ENCODE measurements at places on chromosomes 3 and 15. TPM values are rescaled to one million over a fixed set of nuclear protein-coding genes. Genes with fewer than 3 reads are reported as not detected.

DNA sequence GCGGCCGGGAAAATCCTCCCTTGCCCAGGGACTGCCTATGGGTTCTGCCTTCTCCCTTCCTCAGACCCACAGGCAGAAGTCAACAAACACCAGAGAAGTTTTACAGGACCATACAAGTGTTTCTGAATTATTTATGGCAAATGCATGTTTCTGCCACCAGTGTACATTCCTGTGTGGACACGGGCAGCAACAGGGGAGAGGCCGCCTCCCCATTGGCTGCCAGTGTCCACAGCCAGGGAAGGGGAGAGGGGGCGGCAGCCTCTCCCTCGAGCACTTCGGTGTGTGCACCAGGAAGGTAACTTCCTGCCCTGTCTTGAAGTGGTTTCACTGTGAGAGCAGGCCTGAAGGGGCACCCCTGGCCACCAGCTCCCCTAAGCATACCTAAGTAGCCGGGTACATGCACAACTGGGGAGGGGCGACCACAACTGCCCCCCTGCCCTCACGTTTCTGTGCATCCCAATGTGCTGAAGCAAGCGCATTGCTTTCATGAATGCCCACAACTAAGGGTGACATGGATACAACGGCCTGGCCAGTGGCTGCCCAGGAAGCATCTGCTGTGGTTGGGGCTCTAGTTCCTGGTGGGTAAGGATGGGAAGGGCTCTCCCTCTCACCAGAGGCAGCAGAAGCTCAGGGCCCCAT lies 14.8 kb upstream of the SHISA5 start:
- DNase-seq: no peak

DNA sequence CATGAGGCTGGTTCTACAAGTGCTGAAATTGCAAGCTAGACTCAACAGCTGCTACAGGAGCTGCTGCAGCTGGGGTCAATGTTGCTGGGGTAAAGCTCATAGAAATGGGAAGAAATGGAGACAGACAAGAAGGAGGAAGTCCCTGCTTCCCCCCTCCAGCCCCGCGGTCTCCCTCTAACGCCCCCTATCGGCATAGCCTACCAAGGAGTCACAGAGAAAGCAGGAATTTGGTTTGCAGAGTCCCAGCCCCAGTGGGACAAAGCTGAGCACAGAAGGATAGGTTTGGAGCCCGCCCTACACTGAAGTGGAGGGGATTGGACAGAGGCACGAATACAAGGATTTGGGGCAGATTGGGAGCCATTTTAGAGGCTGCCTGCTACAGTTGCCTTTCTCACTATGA lies 176.9 kb upstream of the ANKRD28 start:
- no peak for DNase-seq

The HCLS1 gene
- total RNA-seq: not detected

DNA sequence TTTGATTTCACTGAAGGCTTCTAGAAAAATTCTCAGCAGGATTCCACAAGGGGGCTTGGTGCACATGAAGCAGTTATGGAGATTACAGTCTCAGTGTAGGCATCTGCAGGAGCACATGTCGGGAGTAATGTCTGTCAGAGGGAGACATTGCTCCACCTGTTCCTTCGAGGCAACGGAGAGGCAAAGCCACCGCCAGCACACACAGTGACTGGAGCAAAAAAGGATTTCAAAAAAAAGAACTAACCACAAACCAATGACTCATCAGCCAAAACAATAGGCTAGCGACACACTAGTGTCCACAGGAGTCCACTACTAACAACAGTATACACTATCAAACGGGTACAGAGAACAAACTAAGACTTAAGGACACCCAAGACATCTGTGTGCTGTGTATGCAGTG lies 68.9 kb downstream of the NPTN start:
- DNase-seq: peak; percentile 71

- DNase-seq: no peak
These were observed 52.4 kb downstream of the KLF13 start for GRCh38 chr15:31379042-31379441.

DNA sequence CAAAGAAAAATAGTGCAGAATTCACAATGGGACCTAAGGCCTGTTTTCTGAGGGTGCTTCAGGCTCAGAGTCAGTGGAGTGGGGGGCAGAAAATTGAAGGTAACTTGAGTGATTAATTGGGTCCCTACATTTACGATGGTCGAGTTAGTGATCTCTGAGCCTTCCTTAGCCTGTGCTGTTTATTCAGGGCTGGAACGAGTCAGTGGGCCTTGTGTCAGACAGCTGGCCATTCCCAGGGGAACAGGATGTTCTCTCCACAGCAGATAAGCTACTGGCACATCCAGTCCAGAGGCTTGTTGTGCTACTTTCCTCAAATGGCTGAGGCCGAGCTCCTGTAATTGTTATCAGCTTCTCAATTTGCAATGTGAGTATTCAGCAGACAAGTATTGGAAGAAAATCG lies 29.2 kb upstream of the CNTN3 start:
- no peak for DNase-seq

DNA sequence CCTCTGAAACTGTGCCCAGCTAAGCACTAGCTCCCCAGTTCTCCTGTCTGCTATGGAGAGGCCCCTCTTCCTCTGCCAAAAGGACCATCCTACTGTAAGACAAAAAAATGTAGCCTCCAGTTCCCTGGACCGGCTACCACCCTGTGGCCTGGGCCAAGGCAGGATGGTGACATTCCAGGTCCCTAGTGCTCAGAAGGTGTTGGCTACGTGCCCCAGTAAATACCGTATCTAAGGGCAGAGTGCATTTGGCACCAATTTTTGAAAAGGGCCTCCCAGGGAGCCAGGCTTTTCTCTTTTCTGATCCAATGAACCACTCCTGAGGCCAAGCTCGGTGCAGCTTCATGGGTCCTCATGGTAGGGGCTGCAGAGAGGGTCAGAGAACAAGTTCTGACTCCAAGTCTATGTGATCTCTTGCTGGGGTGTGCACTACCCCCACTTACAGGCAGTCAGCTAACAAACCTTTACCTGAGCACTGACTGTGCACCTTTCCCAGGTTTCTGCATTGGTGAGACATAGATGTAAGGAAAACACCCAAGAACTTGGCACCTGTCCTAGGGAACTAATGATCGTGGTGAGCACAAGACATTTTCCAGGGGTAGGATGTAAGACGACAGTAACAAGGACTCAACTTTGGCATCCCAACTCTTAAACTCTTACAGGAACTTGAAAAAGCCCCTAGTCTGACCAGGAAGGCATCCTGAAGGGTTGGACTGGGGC lies 32.6 kb downstream of the TLE3 start:
- DNase-seq: no peak

DNA sequence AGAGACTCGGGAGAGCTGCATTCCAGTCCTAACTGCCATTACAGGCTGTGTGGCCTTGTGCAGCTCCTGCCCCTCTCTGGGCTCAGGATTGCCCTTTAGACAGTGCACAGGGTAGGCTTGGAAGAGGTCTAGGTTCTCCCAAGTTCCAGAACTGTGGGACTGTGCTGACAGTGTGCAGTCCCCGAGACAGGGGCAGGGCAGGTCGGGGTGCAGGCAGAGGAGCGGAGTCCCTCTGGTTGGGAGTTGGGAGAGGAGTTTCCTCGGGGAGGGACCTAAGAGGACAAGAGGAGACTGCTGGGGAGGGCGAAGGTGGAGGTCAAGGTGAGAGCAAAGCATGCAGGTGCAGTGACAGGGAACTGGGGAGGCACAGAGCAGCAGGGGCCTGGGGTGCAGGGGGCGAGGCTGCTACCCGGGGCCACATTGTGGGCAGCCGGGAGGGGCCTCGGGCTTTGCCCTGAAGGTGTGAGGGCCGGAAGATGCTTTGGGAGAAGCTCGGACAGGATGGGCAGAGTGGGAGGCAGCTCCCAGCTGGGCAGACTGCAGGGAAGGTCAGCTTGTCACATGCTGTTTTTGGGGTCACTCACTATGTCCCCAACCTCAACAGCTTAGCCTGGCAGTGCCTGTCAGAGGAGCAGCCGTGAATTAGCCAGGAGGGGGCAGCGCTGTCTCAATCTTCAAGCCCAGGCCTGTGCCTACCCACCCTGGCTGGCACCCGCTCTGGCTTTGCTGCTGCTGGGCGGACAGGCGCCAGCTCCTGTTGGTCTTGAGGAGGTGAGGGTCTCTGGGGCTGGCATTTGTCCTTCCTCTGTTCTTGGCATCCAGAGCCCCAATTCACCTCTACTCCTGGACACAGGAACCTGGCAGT lies 15.4 kb upstream of the CSPG4 start:
- no peak for DNase-seq

GRCh38 chr15:73950831-73951561 lies 24.7 kb downstream of the LOXL1 start:
- peak; percentile 47 for DNase-seq

The CNTN4 gene
- 1.8 TPM for total RNA-seq

The STAC gene
- total RNA-seq: 8.7 TPM

- no peak for DNase-seq
These were observed 219.0 kb downstream of the NFKBIZ start for GRCh38 chr3:102068327-102068726.

DNA sequence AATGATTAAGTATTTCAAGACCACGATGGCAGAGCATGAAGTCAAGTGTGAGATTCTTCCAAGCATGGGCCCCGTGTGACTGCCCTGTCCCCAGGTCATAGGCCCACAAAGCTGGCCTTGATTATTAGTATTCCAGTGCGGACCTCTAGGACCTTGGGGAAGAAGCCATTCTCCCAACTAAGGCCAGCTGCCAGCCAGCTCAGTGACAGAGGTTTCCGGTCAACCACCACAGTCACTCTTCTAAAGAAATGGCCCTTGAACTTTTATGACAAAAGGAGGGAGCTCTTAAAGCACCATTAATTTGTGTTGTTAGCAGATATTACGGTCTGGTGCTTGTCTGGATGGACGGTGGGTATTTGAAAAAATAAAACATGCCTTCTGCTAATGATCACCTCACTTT lies 28.0 kb downstream of the FAM3D start:
- DNase-seq: no peak

DNA sequence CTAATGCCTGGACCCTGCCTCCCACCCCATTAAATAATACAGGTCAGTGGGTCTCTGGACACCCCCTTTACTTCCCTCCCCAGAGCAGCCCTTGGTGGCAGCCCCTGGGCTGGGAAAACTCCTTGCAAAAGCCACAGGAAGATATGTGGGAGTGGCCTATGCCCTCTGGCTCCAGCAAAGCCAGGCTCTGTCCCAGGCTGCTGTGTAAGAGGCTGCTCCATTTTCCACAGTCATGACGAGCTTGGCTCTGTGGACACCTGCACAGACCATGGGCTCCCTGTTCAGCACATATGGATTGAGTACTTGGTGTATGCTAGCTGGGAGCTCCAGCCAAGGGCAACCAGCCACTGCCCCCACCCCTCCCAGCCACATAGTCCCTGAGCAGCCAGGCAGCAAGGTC lies 13.0 kb downstream of the CACNA2D2 start:
- no peak for DNase-seq

The HDDC3 gene
- 38.5 TPM for total RNA-seq

GRCh38 chr3:74599564-74599963 lies 14.9 kb downstream of the CNTN3 start:
- DNase-seq: no peak

The CCR5 gene
- not detected for total RNA-seq

DNA sequence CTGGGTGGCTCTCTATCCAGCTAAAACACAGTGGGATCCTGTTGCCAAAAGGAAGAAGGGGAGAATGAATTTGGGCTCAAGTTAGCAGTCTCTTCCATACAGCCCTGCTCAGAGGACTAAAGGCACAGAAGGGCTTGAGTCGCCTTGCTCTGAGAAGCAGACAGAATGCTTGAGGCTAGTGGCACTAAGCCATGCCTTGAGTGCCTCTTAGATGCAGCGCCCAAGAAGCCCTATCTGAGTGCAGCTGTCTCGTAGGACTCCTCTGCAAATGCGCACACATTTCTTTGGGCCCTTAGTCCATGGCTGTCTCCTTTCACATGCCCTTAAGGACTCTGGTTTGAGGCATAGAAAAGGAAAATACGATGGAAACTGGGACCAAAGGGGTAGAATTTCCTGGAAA lies 211.3 kb upstream of the CHRM5 start:
- no peak for DNase-seq

The EFHB gene
- total RNA-seq: 1.8 TPM

- DNase-seq: peak; percentile 19
These were observed 13.5 kb downstream of the UBAP1L start for GRCh38 chr15:65101411-65101890.

- peak; percentile 53 for DNase-seq
These were observed 207.1 kb downstream of the TBC1D2B start for GRCh38 chr15:77870195-77871065.

DNA sequence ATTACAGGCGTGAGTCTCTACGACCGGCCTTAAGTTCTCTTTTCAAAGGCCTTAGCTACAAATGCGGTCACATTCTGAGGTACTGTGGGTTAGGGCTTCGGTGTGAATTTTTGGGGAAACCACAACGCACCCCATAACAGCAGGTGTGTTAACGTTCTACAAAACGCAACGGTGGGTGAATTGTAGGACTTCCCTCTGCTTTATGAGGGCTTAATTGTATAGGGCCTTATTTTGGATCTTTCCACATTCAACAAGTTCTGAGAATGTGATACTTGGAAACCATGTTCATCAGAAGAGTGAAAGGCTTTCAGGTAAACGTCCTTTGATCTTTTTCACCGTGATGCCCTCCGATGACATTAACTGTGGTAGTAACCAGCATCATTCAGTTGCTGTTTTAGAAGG lies 998.6 kb upstream of the CFAP20DC start:
- DNase-seq: no peak

- DNase-seq: no peak
These were observed 8.5 kb upstream of the FBLN2 start for GRCh38 chr3:13540297-13540995.

- DNase-seq: no peak
These were observed 62.5 kb downstream of the LYZL4 start for GRCh38 chr3:42347928-42348327.

DNA sequence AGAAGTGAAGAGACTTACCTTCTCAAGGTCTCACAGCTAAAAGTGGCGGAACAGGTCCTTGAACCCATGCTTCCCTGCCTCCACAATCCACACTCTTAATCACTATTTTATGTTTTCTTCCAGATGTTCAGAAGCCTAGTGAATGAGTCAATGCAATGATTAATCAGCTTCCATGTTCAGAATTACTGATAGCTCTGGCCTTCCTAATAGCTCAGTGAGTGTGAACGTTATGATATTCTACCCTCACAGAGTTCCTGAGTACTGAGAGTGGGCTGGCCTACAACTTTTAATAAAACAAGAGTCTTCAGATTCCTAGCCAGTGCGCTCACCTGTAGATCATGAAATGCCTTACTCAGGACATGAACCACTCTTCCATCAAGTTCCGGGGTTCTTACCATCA lies 443.0 kb upstream of the ADAMTS9 start:
- no peak for DNase-seq

GRCh38 chr3:121592856-121593702 lies at the start of gene FBXO40:
TSS of gene FBXO40 (plus strand) at chr3:121593379. CDS start at chr3:121620576, 27,197 bp downstream.
- DNase-seq: no peak

DNA sequence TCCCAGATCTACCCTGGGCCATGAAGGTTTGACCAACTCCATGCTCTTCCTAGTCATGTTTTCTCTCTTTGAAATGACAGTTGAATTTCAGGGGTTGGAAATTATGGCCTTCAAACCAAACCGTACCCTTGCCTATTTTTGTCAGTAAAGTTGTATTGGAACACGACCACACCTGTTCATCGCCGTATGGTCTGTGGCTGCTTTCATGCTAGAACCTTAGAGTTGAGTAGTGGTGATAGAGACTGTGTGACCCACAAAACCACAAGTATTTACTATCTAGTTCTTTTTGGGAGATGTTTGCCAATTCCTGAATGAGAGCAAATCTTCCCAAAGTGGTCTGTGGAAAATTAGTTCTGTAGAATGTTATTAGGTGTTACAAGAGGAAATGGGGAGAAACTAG lies 24.0 kb upstream of the STARD5 start:
- no peak for DNase-seq

- no peak for DNase-seq
These were observed 113.0 kb downstream of the NLGN1 start for GRCh38 chr3:173510565-173510964.

The IMPG2 gene
- total RNA-seq: not detected

GRCh38 chr15:44735482-44736180 lies 697 bp upstream of the TRIM69 start:
- DNase-seq: no peak

The SLC28A1 gene
- total RNA-seq: not detected

All from Caki2 (cell line).